ENCODE measurements at places on chromosomes 7 and 10.

GRCh38 chr7:151174246-151175046 lies 7.0 kb upstream of the GBX1 start:
- peak; percentile 61 for DNase-seq

DNA sequence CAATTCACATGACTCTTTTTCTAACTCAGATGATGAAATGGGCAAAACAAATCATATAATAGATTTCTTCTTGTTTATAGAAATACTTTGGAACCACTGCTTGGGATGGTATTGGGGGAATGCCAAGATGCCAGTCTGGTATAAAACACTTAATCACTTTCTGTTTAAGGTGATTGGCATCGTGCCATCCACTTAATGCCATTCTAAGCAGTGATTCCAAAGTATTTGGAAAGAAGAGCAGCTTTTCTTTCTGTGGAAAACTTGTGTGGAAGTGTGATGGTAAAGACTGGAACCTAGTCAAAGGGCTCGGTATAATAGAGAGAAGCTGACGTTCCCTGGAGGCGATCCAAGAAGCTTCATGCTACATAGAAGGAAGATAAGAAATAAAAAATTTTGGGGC lies 120.6 kb downstream of the TMEM26 start:
- DNase-seq = no peak

- no peak for DNase-seq
Measured at GRCh38 chr10:75475460-75476182, 44.2 kb downstream of the LRMDA start.

- DNase-seq = no peak
Measured at GRCh38 chr7:85055906-85056305, 130.9 kb downstream of the SEMA3D start.

DNA sequence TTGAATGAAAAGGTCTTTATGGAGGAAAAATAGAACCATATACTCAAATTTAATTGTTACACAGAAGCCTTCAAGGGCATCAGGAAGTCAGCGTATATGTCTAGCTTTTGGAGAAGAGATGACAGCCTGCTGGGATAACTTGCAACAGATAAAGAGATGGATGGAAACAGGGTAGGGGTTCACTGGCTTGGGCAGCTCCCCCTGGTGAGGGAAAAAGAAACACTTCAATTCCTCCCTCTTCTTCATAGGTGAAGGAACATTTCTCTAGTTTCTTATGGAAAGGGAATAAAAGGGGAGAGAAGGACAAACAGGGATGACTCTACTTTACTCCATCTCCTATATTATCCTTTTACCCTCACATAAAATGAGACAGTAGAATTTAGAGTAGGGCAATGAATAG lies 635.7 kb downstream of the PHTF2 start:
- DNase-seq = no peak

DNA sequence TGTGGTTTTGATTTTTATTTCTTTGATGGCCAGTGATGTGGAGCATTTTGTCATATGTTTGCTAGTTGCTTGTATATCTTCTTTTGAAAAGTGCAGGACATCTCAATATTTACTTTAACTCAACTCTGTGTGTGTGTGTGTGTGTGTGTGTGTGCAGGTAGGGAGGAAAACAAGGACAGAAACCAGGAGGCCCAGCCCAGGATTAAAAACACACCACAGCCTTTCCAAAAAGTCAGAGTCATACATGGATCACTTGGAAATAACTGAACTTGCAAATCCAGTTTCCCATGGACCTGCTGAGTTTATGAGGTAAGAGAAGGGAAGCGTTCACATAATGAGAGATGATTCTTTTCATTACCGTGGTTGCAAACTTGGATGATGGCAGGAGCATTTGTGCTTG lies 189.9 kb upstream of the LYZL1 start:
- DNase-seq = no peak

DNA sequence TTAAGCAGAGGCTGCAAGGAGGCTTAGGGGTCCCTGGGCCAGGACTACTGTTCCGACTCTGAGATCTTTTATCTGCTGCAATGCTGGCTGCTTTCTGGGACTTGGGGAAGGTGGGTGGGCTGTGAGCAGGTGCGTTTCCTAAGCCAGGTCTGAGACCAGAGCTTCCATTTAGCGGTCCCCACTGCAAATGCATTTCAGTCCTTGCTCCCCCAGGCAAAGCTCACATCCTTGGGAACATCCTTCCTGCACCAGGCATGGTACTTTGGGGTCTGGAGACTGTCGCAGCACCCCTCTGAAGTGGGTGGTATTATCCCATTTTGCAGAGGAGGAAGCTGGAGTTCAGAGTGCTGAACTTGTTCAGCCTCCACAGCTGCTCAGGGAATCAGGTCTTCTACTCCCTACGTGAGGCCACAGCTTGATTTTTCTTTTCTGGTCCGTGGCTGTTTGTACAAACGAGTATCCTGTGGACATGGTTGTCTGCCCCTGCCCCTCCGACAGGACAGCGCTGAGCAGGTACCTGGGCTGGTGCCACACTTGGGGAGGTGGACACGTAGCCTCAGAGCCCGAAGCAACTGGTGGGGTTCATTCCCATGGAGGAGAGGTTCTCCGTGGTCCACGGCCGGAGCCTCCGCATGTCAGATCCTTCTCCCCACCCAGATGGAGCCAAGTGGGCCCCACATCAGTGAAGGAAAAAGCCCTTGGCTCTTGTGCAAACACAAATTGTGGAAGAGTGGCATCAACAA lies 20.0 kb downstream of the ZMIZ1 start:
- no peak for DNase-seq

GRCh38 chr7:19369182-19369581 lies 224.0 kb upstream of the FERD3L start:
- no peak for DNase-seq

DNA sequence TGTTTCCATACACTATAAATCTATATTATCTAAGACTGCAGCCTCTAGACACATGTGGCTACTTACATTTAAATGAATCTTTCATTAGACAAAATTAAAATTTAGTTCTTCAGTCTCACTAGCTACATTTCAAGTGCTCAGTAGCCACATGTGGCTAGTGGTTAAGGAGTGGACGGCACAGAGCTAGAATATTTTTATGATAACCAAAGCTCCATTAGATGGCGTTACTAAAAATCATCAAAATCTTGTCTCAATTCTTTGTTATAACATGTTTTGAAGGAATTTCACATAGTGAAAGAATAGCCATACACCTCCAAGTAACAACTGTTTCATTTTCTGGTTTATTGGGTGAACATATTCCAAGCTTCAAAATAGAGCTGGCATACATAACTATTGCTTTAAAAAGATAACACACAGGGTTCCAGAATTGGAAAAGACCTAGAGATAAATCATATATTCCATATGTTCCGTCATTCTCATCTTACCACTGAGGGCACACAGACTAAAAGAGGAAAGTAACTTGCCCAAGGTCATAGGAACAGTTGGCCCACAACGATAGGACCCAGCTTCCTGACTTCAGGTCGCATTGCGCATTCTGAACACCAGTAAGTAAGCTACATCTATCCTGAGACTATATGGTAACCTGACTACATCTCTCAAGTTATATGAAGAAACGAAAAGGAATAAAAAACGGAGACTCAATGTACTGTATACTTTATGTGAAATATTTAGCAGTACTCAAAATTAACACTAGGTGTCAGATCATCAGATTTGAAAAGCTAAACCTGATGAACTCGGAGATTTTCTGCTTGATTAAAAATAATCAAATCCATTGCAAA lies 66.6 kb downstream of the CAV1 start:
- DNase-seq = peak; percentile 52

GRCh38 chr10:58651040-58651439 lies 138.4 kb downstream of the BICC1 start:
- DNase-seq = peak; percentile 54

DNA sequence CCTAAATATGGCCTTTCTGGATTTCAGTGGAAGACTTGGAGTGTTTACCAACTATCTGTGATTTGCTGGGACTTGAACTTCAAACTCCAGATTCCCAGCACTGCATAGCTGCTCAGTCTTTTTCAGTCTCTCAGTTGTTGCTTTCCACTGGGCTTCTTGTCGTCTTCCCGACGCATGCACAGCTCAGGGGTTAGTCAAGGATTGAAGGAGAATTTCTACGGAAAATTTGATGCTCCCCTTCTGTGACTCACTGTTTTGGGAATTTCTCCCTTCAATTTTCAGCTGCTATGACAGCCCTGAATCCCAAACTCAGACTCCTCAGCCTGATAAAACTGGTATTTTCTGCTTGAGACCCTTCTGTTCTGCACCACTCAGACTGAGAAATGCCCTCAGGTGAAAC lies 91.7 kb downstream of the CYP26A1 start:
- DNase-seq = no peak

- DNase-seq = no peak
Measured at GRCh38 chr7:16961641-16962040, 79.9 kb upstream of the AGR3 start.

DNA sequence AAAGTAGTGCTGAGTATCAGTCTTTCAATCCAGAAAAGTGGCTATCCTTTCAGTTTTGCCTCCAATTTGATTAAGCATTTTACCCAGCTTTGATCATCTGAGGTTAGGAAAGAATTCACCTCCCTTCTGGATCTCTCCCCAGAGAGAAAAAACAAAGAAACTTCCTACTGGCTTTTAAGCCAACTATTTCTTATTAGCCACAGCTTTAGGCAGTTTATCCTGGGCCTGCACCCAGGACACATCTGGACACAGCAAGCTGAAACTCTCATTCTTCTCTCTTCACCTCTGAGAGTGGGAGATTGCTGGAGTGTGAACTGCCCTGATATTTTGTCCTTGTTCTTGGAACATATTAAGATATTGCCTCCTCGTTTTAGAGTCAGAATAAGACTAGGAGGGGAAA lies 43.5 kb upstream of the LSM8 start:
- DNase-seq = no peak

DNA sequence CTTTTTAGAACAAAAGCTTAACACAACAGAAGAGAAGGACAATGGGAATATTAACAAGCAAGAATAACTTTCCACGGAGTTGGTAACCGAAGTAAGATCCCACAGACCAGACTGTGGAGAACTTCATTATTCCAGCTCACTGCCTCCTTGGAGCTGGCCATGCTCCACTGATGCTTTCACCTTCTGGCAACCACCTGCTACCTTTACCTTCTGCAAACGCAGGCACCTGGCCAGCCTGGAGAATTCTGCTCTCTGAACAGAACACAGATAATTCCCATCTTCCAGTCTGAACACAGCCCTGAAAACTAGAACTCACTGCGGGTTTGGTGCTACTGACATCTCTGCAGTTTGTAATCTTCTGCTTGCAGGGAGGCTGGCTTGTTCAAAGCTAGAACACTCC lies 66.5 kb downstream of the JAZF1 start:
- DNase-seq = no peak

GRCh38 chr10:128160297-128160711 lies 34.1 kb upstream of the MKI67 start:
- DNase-seq = peak; percentile 2

DNA sequence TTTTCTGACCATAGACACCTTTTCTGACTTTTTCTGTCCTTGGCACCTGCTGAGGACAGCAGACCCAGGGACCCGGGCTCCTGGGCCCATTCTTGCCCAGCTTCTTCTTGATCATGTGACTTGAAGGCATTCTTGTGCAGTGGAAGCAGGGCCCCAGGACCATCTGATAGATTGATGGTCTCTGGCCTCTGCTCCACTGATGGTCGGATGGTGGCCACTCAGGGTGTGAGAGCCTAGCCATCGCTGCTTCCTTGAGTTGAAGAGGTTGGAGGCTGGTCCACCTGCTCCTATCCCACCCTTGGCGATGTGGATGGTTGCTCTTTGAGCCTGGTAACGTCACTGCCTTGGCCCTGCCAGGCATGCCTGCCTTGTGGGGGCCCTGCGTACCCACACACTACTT lies 37.8 kb upstream of the ZNF716 start:
- no peak for DNase-seq

DNA sequence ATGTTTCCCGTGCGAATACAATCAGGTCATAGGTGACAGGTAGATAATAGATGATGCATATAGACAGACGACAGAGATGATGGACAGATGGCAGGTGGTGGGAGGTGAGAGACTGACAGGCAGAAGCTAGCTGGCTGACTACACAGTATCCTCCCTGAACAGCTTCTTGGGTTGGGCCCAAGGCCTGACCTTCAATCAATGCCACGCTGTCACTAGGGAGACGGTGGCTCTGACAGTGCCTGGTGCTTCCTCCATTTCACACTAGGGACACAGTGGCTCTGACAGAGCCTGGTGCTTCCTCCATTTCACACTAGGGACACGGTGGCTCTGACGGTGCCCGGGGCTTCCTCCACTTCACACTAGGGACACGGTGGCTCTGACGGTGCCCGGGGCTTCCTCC lies 200.1 kb downstream of the DIP2C start:
- no peak for DNase-seq

- no peak for DNase-seq
Measured at GRCh38 chr7:135768467-135768866, 19.9 kb upstream of the FAM180A start.

GRCh38 chr7:124480036-124480820 lies 285.4 kb downstream of the GPR37 start:
- DNase-seq = no peak

DNA sequence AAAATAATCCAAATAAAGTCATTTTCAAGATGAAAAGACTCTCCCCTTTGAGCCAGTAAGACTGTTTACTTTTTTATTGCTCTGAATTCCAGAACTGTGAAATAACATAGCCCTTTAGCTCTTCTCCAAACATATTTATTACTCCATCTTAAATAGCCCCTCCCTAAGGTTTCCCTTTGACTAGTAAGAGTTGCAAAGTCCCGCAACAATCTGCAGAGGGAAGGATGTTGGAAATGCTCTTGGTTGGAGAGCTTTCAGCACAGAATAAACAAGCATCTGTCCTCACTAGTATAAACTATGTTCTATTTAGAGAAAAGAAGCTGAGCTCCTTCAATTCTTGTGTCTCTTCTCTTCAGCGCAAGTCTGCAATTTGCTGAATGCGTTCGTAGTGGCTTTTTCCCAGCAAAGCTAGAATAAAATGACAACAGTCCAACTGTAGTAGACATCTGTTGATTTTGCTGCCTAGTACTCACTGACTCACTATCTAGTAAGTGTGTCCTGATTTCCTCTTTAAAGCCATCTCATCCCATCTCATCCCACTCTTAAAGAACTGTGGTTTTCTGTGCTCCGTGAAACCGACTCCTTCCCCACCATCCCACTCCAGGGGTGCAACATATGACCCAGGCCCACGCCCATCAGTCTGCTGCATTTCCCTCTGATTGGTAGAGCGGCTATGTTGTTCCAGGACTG lies 104.0 kb downstream of the FAM107B start:
- no peak for DNase-seq

DNA sequence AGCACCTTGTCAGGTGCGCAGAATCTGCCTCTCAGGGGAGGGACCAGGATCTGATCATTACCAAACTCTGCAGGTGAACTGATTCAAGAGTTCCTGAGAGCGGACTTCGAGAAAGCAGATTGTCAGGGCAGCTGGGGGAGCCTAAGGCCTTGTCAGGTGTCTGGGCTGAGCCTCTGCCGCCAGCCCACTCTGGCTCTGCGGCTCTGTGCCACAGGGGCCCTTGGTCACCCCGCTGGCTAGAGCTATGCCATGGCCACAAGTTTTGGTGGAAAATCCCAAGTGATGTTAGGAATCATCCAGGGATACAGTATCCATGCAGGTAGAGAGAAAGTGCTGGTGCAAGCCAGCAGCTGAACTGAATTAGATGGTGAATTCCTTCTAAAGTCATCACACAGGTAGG lies 4.2 kb downstream of the ADAMTS14 start:
- DNase-seq = no peak

Measured in hematopoietic multipotent progenitor cell treated with erythropoietin and hydrocortisone succinate and interleukin-3 and kit ligand, for 4 days (in vitro differentiated cells).